Right renal pelvis (tissue), 4 donors: ENCODE measurements at places on chromosomes 1 and 21.

- DNase-seq, result no peak
Measured at GRCh38 chr1:9279172-9279840, 13.4 kb upstream of the SPSB1 start.

DNA sequence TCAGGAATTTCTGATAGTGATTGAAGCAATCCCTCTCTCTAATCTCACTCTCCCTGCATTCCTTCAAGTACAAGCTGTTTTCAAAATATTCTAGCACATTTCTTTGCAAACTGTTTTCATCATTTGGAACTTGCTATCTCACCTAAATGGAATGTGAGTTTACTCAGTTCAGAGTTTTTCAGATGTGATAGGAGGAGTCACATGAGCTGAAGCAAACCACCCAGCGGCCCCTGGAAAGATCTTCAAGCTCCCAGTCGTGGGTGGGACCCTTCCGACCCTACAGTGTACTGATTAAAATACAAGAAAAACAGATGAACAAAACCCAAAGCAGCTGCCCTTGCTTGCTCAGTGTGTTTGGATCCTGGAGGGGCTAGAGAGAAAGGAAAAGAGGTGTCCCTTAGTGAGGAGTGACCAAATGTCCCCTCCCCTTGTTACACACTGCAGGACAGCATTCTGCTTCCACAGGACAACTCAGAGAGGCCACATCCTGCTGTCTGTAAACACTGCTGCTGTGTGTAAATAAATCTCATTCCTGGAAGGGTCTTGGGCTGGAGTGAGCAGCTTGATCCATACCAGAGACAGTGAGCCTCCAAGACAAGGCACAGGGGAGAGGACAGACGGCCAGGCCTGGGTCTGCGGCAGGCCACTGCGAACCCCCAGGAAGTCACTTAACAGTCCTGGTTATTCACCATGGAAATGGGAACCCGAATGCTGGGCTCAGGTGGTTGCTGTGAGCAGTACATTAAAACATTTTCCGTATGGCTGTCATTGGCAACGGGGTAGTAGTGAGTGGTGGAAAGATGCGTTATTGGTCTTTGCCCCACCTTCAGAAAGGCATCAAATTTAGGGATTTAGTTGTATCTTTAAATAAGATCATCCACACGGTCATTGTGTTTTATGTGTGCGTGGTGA lies 229.2 kb downstream of the RHOU start:
- DNase-seq, result no peak

GRCh38 chr1:61568460-61569302 lies 156.3 kb downstream of the TM2D1 start:
- no peak for DNase-seq

DNA sequence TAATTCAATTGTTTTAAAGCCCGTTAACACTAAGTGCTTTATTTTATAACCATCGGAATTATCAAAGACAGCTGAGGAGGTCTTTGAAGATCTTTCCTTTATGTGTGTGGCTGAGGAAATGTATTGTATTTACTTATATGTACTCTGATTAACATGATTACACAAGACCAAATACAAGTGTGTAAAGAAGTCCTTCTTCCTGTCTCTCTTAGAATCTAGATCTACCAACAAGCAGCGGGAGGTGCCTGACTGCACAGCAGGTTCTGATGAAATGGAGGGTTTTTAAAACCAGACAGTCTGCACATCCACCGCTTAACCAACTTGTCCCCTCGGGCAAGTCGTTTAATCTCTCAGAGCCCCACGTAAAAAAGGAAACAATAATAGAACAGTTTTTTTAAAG lies 240.5 kb upstream of the MAP1LC3C start:
- no peak for DNase-seq

- no peak for DNase-seq
Measured at GRCh38 chr1:246583448-246584185, 17.4 kb downstream of the CNST start.

- no peak for DNase-seq
Measured at GRCh38 chr1:73948055-73948454, 249.9 kb downstream of the LRRIQ3 start.

DNA sequence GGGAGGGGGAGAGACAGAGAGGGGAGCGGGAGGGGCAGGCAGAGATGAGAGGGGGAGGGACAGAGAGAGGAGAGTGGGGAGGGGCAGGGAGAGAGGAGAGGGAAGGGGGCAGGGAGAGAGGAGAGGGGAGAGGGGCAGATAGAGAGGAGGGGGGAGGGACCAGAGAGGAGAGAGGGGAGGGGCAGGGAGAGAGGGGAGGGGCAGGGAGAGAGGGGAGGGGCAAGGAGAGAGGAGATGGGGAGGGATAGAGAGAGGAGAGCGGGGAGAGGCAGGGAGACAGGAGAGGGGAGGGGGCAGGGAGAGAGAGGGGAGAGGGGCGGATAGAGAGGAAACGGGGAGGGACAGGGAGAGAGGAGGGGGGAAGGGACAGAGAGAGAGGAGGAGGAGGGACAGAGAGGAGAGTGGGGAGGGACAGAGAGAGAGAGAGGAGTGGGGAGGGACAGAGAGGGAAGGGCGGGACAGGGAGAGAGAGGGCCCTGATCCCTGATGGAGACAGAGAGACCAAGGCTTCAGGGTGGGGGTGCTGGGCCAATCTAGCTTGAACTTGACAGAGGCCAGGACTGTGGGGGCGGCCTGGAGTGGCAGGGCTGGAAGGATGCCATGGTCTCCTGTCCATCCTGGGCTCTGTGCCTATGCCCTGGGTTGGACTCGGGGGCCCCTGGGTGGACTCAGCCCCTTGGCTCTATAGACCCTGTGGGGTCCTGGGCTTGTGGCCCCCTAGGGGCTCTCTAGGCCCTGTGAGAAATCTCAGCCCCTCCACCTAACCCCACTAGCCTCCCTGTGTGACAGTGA lies 43.6 kb downstream of the DMRTB1 start:
- no peak for DNase-seq

DNA sequence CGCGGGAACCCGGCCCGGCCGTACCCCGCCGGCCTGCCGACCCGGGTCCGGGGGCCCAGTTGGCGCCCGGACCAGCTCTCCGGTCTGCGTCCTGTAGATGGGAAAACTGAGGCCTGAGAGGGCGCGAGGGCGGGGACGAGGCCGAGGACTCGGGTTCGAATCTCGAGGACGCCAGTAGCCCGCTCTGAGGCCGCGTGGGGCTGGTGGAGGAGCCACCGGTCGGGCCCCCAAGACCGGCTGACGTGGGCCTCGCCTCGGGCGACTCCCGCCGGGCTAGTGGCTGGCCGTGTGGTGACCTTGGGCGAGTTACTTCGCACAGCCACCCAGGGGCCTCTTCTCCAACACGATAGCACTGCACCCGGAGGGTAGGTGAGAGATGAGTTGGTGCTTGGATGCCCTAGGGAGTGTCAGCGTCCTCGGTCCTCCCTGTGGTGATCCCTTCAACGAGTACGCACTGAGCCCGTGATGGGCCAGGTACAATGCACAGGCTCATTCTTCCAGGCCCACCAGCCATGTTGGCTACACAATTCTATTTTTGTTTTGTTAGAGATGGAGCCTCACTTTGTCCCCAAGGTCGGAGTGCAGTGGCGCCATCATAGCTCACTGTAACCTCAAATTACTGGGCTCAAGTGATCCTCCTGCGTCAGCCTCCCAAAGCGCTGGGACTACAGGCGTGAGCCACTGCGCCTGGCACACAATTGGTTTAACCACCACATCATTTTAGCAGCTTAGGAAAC lies 404 bp upstream of the SCMH1 start:
- no peak for DNase-seq

- no peak for DNase-seq
Measured at GRCh38 chr1:212986551-212986950, 29.1 kb downstream of the ANGEL2 start.

GRCh38 chr1:156382561-156382960 lies 13.6 kb downstream of the RHBG start:
- DNase-seq, result no peak

- DNase-seq, result no peak
Measured at GRCh38 chr21:36544545-36544944, 64.6 kb upstream of the CLDN14 start.

- DNase-seq, result no peak
Measured at GRCh38 chr21:43812139-43812821, 22.9 kb downstream of the RRP1 start.

DNA sequence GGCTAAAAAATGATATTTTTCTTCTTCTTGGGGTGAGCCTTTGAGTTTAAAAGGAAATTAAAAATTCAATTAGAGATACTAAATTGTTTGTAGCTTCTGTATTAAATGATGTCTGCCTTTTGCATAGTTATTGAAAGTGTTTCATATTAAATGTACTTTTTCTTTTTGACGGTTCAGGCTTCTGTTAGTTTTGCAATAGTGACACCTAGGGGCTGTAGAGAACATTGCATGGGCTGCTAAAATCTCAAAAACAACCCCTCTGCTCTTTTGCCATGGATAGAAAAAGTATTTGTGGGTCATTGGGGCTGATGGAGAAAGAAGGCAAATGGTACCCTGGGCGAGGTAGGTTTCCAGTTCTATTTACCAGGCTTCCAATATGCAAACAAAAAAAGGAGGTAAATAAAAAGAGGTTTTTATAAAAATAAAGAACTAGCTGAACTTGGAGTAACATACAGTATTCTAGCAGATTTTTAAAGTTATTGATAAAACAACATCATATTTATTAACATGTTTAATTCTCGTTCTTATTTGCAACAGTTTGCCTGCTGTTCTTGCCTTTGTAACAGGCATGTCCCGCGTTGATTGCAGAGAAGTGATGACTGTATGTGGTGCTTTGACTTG lies 115.4 kb upstream of the HOOK1 start:
- DNase-seq, result no peak

DNA sequence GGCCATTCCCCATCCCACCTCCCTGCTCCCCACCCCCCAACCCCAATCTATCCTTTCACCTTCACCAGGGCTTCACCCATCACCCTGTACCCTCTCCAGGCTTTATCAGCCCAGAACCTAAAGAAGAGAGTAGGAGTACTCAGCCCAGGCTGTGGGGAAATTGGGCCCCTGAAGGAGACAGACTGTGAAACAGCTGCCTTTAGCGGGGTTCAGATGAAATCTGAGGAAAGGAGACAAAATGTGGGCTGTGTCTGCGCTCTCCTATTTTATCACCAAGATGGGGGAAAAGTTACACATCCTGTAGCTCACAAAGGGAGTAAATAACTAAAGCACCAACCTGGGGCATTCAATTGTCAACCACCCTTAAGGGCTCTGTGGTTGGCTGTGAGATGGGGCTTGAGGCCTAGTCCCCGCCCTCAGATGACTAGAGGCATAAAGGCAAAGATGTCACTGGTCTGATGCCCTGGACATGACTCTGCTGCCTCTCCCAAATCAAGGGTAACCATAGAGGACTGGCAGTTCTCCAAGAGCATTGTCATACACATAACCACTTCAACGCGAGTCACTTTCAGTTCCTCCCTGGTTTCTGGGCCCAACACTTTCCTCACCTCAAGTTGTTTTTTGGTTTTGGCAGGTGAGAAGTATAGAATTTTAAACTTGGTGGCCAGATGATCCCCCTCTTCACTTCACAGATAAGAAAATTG lies 30.0 kb downstream of the SLC27A3 start:
- no peak for DNase-seq

DNA sequence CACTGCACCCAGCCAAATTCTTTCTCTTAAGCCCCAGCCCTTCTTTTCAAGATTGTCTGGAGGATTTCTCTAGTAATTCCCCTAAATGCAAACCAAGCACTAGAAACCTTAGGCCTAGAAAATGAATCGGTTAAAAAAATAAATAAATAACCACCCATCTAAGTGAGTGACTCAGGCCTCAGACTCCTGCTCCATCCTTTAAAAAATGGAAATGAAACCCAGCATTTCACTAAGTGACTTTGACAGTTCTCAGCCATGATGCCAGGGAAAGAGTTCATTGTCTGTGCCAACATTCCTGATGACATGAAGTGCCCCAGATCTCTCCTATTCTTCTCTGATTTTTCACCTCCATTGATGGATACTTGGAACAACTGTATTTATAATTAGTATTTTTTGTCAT lies 415.2 kb upstream of the DAB1 start:
- no peak for DNase-seq

DNA sequence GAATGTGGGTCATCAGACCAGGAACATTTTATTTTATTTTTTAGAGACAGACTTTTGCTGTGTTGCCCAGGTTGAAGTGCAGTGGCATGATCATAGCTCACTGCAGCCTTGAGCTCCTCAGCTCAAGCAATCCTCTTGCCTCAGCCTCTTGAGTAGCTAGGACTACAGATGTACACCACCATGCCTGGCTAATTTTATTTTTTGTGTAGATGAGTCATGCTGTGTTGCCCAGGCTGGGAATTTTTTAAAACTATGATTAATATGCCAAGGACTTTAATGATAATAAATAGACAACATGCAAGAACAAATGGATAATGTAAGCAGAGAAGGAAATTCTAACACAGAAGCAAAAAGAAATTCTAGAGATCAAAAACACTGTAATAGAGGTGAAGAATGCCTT lies 142.4 kb downstream of the AK5 start:
- DNase-seq, result no peak

- no peak for DNase-seq
Measured at GRCh38 chr1:6011161-6011945, 19.1 kb upstream of the NPHP4 start.

DNA sequence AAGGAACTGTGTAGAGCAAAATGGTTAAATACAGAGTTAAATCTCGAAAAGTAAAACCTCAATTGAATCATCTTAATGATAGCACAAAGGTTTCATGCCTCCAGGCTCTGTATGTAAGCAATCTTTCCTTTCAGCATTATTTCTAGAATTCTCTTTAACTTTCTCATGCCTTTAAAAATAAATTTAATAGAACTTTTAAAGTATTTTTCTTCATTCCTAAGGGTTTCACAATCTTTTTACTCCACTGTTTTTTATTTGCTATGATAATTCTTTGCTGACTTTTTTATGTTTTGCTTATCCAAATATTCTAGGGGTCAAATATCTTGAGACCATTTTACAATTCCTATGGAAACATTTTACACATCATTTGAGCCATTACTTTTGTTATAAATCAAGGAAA lies 288.0 kb downstream of the BACH1 start:
- DNase-seq, result no peak

- no peak for DNase-seq
Measured at GRCh38 chr21:30044447-30045064, 104.8 kb upstream of the GRIK1 start.

DNA sequence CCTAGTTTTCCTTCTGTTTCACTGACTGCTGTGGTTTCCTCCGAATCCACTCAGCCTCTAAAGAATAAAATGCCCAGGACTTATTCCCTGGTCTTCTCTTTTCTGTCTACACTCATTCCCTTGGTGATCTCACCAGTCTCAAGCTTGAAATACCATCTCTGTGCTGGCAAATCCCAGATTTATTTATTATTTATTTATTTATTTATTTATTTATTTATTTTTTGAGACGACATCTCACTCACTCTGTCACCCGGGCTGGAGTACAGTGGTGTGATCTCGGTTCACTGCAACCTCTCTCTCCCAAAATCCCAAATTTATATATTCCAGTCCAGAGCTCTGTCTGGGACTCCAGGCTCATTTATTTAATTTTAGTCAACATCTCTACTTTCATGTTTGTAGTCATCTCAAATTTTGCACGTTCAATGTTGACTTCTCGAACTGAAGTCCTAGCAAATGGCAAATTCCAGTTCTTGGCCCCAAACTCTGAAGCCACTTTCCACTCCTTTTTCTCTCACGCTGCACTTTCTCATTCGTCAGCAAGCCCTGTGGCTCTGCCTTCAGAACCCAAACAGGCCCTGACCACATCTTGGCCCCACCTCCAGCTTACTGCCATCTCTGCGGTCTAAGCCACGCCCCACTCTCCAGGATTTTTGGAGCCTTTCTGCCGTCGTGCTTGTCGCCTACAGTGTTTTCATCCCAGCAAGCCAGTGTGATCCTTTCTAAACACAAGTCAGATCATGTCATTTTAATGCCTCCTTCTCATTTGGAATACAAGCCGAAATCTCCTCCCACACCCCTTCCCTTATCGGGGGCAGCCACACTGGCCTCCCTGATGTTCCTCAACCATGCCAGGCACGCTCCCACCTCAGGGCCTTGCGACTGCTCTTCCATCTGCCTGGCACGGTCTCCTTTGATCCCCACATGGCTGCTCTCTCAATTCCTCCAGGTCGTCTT lies 14.2 kb upstream of the TENT5B start:
- no peak for DNase-seq
